Progenitor cell of endocrine pancreas (in vitro differentiated cells): ENCODE measurements at places on chromosomes 3 and 15. TPM values are rescaled to one million over a fixed set of nuclear protein-coding genes. Genes with fewer than 3 reads are reported as not detected.

SPPL2A gene
- 66.7 and 73.8 TPM in 2 replicates for total RNA-seq

C3orf49 gene
- not detected in 2 replicates for total RNA-seq

CELF6 gene
- 1.2 and 1.4 TPM in 2 replicates for total RNA-seq

GOLGA6L6 gene
- total RNA-seq, result not detected in 2 replicates

PPP2R3A gene
- total RNA-seq, result 32.3 and 35.0 TPM in 2 replicates

SATB1 gene
- 58.3 and 65.6 TPM in 2 replicates for total RNA-seq

SAMD7 gene
- total RNA-seq, result not detected in 2 replicates

IL17RD gene
- 30.4 and 37.9 TPM in 2 replicates for total RNA-seq

CHRFAM7A gene
- 0.96 and 1.1 TPM in 2 replicates for total RNA-seq

SNRPN gene
- total RNA-seq, result 146 and 148 TPM in 2 replicates

KBTBD13 gene
- not detected in 2 replicates for total RNA-seq

CEMIP gene
- 0.77 and 1.3 TPM in 2 replicates for total RNA-seq

INKA1 gene
- not detected in 2 replicates for total RNA-seq

IFT57 gene
- total RNA-seq, result 63.8 and 70.5 TPM in 2 replicates

ANKRD63 gene
- not detected in 2 replicates for total RNA-seq

GUCA1C gene
- total RNA-seq, result not detected in 2 replicates

TGM5 gene
- not detected in 2 replicates for total RNA-seq

PCSK6 gene
- 1.8 and 3.6 TPM in 2 replicates for total RNA-seq

GPR149 gene
- total RNA-seq, result not detected in 2 replicates

ANKUB1 gene
- total RNA-seq, result not detected in 2 replicates

SPTBN5 gene
- 6.6 and 7.9 TPM in 2 replicates for total RNA-seq

ALDH1A2 gene
- 1.4 and 2.4 TPM in 2 replicates for total RNA-seq

GOLGA8J gene
- total RNA-seq, result not detected in 2 replicates

CCR1 gene
- 0.11 and 0.14 TPM in 2 replicates for total RNA-seq
